ENCODE measurements at places on chromosomes 7 and 10.

GRCh38 chr7:1940402-1940786 lies 270.3 kb downstream of the ELFN1 start:
- no peak for DNase-seq

GRCh38 chr7:4282434-4283223 lies 399.5 kb upstream of the FOXK1 start:
- peak; percentile 89 for DNase-seq

- no peak for DNase-seq
Measured at GRCh38 chr10:75660823-75661222, 229.4 kb downstream of the LRMDA start.

DNA sequence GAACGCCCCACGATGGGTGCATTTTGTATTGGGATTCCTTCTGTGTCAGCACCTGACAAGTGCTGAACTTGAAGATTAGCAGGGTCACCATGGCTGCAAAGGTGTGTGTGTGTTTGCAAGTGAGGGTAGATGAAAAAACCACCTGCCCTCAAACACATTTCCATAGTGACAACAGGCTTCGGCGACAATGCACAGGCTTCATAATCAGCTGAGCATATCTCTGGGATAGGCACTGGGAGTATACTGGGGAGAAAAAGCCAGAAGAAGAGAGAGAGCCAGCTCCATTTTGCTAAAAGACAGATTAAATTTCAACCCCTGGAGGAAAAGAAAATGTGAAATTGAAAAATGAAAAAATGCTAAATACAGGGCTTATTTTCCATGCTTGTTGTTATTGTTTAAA lies 656.1 kb downstream of the INHBA start:
- no peak for DNase-seq

DNA sequence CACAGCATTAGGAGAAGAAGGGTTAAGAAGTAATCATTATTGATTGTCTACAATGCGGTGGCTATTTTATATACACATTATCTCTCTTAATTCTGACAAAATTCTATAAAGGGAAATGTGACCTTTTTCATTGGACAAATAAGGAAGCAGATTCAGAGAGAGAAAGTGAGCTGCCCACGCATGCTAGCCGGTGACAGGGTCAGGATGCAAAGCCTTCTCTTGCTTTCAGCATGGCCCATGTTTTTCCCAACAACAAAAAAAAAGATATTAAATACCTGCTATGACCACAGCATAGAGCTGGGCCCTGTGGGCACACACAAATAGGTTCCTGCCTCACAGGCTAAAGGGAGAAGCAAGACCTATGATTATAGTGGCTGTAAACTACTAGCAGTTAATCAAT lies 66.8 kb downstream of the PPP1R3C start:
- no peak for DNase-seq

DNA sequence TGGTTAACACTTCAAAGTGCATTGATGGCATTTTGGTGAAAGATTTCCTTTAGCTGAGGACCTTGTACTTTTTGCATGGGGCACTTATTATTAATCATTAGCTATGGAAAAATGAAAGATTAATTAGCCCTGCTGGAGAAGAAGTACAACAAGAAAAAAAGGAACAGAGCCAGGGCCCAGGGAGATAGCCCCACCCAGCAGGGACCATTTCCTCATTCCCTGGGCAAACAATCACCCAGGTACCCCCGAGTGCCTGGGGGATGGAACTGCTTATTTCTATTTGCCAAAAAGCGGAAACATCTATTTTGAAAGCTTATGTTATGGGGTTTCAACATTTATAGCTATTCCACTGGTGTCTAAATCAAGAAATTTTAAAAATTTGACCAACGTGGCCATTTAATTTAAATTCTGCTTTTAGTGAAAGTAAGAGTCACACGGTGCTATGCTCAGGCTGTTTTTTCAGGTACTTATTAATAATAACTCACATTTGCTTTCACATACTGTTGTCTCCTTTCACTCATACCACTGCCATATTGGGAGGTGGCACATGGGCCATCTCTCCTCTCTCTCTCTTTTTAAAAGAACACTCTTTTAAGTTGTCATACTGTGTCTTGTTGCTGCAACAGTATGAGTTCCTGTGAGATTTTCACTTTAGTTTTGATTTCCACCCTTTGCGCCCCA lies 143.6 kb upstream of the KIF5B start:
- no peak for DNase-seq

DNA sequence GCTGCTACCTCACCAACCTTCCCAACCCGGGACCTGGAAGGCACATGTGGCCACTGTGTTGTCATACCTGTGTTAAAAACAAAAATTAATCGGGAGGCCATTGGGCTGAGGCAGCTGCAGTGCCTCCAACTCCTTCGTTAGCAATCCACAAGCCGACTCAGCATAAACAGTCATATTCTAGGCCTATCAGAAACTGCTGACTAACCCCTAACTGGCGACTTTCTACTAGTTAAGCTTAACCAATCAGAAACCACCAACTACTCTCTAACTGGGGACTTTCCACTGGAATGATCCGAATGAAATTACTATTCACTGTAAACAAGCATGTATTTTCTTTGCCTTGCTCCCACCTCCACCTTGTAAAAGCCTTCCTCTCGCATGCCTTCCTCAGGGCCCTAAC lies 14.1 kb upstream of the TMEM72 start:
- no peak for DNase-seq

DNA sequence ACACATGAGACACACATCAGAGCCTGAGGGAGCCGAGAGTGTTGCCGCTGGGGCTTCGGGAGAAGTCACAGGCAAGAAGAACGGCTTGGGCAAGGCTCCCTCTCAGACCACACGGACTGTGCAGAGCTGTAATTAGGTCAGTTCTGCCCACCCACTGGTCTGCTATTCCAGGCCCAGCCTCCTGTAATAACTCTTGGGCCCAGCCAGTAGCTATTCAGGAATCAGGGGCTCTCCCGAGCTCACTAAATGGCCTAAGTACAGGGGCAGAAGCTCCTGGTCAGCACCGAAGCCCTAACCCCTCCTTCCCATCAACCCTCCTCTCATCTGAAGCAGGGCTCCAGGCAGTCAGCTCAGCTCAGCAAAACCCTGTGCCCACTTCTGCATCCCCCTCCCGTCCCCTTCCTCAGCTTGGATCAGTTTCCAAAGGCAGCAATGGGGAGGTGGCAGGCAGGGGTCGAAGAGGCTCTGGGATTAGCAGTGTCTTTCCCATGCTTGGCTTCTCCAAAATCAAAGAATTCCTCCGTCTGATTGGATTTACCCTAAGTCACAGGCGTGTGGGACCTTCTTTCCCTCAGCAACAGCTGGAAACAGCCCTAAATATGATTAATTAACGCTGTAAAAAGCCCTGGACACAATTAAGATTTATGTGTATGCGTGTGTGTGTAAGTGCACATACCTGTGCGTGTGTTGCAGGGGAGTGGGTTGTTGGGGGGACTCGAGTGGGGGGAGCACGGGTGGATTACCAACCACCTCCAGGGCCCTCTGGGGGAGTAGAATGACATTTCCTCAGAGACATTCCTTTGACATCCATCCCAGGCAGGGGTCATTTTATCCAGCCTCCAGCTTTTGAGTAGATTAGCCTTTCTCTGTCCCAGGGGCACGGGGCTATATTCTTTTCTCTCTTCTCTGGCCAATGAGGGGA lies 48.4 kb upstream of the BTRC start:
- peak; percentile 66 for DNase-seq

GRCh38 chr10:59240582-59241183 lies 64.2 kb downstream of the PHYHIPL start:
- DNase-seq = no peak

GRCh38 chr10:1249142-1249920 lies 193.1 kb downstream of the WDR37 start:
- DNase-seq = peak; percentile 43

GRCh38 chr7:105388356-105389087 lies at the start of gene SRPK2:
Gene SRPK2 (minus strand): TSS chr7:105388921.
- DNase-seq = peak; percentile 92

GRCh38 chr10:21257919-21258318 lies 267.6 kb downstream of the SKIDA1 start:
- DNase-seq = no peak

DNA sequence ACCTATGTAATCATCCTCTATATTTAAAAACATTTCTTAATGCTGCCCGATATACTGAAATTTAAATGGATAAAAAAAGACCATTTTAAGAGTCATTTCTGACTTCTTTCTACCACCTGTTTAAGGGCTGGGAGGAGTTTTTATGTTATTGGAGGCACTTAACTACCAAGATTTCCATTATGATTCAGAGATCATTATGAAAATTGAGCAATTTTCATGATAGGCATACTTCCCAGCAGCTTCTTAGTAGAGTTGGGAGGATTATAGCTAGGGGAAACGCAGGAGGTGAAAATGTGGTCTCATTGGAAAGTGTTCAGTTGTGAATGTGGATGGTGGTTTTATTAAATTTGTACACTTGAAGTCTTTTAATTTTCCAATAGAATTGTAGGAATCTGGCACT lies 28.4 kb upstream of the FAM204A start:
- no peak for DNase-seq

- DNase-seq = peak; percentile 93
Measured at GRCh38 chr7:107579885-107580715, at the start of gene BCAP29. Gene BCAP29 (plus strand): TSS chr7:107580246. CDS start chr7:107580773, 527 bp downstream.

GRCh38 chr7:36005293-36005692 lies 147.8 kb upstream of the EEPD1 start:
- DNase-seq = no peak

DNA sequence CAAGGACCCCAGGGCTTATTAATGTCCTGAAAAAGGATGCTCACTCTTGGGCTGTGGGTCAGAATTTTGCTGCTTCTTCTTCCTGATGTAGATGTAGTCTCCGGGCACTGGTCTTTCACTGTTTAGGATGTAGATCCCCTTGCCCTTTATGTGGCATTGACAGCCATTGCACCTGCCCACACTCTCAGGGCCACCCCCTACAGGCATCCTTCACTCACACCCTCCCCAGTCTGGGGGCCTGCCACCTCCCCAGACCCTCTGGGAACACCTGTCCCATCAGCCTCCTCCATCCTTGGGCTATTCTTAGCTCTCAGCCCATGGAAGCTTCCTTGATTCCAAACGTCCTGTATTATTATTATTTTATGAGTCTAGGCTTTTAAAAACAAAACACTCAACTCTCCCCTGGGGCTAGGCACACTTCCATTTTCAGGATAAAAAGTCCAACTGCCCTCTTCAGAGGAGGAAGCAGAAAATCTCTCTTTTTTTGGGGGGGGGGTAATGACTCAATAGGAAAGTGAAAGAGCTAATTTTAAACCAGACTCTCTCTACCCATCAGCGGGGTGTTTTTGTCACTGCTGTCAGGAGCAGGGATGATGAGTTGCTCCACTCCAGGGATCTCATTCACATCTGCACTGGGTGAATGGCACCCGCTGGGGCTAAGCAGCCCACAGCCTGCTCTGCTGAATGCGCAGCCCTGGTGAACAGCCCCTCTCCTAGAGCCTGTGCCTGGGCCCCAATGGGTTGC lies 11.5 kb upstream of the KLRG2 start:
- DNase-seq = no peak

GRCh38 chr7:17903337-17903736 lies 37.0 kb downstream of the SNX13 start:
- DNase-seq = no peak

- no peak for DNase-seq
Measured at GRCh38 chr10:44478040-44478439, 93.1 kb upstream of the CXCL12 start.

GRCh38 chr7:44322631-44323363 lies 2.6 kb downstream of the CAMK2B start:
- DNase-seq = no peak

GRCh38 chr7:45225948-45226335 lies 68.4 kb downstream of the RAMP3 start:
- no peak for DNase-seq

- DNase-seq = peak; percentile 75
Measured at GRCh38 chr10:69802424-69803161, 887 bp downstream of the COL13A1 start.

DNA sequence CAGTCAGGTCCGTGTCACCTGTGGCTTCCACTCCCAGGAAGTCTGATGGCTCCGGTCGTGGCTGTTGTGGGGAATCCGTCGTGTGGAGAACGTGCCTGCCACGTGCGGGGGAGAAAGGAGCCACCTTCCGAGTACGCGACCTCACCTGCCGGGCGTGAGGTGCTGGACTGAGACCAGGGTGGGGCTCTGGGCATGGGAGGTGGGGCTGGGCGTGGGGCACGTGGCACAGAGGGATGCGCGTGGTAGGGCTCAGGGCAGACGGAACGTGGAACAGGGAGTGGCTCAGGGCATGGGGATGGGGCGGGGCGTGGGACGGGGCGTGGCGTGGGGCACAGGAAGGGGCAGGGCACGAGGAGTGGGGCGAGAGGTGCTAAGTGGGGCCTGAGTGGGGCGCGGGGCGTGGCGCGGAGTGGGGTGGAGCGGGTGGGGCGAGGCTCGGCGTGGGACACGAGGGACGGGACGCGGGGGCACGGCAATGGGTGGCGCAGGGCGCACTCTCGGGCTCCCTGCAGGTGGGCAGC lies 64.8 kb downstream of the C10orf143 start:
- DNase-seq = no peak

- peak; percentile 30 for DNase-seq
Measured at GRCh38 chr7:158018098-158018762, 569.4 kb downstream of the PTPRN2 start.

- DNase-seq = peak; percentile 78
Measured at GRCh38 chr10:72337039-72337629, 17.6 kb downstream of the DNAJB12 start.

- no peak for DNase-seq
Measured at GRCh38 chr7:17722798-17723197, 217.5 kb downstream of the SNX13 start.

DNA sequence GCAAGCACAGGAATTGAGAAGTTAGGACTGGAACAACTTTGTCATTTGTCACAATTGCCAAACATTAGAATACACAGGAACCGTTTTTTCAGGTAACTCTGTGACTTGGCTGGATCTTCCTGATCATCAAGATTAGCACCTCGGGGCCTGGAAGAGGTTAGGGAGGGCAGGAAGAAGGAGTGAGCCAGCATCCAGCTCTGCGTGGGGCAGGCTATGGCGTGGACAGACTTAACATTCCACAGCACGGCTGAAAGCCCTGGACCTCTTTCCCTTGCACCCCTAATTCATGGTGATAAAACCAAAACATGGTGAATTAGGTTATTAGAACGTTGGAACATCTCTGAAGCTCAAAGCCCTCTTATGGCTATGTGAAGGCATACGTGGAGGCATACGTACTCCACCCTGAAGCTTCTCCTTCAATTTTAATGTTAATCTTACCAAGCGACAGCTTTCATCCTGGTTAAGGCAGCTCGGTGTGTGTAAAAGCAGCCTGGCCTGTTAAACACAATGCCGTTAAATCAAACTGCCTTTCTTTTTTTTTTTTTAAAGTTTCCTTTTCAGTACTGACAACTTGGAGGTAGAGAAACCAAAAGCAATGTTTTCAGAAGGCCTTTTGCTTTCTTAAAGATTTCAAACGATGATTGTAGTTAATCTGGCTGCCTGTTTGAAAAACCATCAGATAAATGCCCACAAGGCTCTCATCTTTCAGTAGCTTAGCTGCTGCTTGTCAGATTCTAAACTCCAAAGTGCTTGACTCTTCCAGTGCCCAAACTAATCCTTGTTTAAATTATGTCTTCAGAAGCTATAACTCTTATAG lies 4.5 kb downstream of the GRK5 start:
- peak; percentile 64 for DNase-seq

Data from islet precursor cell (in vitro differentiated cells).